ENCODE measurements at places on chromosomes 7 and 10.
A peak's percentile ranks its signal among the peaks of the same experiment; 100 is the strongest.

- no peak for DNase-seq
Observed at GRCh38 chr7:12712236-12712635, 24.8 kb downstream of the ARL4A start.

DNA sequence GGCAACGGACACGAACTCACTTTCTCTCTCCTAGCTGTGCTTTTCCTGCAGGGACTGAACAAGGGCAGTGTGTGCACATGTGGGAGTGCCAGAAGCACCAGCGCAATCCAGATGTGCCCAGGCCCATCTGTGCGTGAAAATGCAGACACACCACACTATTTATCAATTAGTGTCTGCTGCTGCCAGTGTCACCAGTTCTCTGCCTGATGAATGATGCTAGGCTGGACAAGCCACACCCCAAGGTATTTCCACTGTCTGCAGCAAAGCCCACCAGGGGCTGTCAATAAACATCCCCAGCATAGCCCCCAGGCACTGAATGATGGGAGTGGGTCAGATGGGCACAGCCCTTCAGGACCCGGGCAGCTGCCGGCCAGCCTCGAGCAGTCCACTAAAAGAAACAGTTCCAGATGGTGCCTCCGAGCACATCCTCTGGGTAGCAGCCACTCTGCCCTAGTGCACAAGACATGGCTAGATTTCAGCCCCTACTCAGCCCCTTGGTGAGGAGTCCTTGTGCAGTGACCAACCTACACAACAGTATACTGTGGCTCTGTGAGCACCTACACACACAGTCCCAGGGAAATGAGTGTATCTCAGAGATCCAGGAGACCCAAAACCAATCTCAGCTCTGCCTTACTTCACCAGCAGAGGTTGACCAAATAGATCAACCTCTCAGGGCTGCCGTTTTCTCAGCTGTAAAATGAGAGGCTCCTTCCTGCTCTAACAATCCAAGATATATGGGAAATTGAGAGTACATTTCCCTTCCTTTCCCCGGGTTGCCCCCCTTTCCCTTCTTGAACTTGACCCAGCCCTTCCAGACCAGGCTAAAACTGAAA lies 314.7 kb downstream of the PLXNA4 start:
- DNase-seq: no peak

DNA sequence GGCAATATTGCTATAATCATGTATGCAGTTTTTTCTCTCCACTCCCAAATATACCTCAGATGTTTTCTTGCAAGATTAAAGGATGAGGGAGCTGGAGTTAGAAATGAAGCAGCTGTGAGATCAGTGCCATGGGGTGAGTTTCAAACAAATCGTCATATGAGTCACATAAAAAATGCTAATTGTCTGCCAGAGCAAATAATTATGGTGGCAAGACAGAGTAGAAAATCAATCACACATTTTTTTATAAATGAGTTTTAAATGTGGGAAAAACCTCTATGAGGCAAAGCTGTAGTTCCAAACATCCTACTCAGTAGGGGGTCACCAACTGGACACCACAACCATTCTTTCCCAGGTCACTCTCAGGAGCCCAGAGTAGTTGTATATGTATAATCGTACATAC lies 55.3 kb downstream of the CH25H start:
- DNase-seq: no peak

- DNase-seq: no peak
Observed at GRCh38 chr10:1019362-1019761, 6.3 kb downstream of the IDI2 start.

DNA sequence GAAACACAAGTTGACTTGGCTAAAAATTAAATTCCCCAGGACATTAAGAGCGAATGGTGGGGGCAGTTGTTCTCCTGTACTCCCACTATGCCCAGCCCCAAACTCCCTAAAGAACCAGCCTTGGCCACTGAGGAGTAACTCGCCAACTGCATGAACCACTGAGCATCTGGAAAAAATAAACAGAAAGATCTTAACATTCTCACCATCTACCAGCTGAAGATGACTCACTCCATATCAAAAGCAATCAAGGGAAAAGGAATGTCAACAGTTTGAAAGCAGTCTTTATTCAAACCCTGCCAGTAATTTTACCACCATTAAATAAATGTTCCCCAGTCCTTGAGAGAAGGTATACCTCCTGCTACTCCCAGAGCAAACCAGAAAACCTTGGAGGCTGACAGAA lies 45.4 kb downstream of the CTTNBP2 start:
- no peak for DNase-seq

- no peak for DNase-seq
Observed at GRCh38 chr10:34125702-34126101, 689.4 kb downstream of the PARD3 start.

- no peak for DNase-seq
Observed at GRCh38 chr10:97762816-97763215, 9.0 kb downstream of the SFRP5 start.

DNA sequence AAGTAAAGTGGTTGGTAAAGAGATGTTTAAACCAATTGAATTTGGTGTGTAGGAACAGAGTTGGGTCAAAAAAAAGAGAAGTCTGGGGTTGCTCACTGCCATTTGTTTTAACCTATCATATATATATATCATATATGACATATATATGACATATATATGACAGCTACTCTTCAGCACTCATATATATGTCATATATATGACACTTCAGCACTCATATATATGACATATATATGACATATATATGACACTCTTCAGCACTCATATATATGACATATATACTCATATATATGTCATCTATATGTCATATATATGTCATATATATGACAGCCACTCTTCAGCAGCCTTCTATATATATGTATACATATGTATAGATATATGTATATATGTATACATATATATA lies 8.9 kb upstream of the A1CF start:
- no peak for DNase-seq

GRCh38 chr10:30870896-30871295 lies 160.8 kb downstream of the ZNF438 start:
- no peak for DNase-seq

DNA sequence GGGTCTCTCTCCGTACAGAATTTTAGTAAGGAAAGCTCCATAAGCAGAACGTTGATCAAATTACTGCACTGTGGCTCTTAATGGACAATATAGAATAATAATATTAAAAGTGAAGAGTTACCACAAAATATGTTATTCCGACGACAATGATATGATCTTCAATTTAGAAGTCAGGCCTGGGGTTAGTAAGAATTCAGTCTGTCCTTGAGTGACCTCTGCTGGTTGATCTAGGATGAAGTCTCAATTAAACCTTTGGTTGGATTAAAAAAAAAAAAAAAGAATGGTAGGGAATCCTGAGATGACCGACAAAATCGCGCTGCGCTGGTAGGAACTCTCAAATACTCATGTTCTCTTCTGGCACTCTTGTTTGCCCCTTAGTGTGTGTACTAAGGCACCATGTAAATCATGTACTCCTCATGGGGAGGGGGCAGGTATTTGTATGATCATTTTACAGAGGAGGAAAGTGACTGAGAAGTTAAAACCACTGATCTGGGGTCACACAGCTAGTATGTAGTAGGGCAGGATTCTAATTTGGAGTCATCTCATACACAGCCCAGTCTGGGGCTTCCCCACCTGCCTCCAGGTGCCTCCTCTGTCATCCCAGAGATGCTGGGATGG lies 161.3 kb upstream of the NPVF start:
- no peak for DNase-seq

DNA sequence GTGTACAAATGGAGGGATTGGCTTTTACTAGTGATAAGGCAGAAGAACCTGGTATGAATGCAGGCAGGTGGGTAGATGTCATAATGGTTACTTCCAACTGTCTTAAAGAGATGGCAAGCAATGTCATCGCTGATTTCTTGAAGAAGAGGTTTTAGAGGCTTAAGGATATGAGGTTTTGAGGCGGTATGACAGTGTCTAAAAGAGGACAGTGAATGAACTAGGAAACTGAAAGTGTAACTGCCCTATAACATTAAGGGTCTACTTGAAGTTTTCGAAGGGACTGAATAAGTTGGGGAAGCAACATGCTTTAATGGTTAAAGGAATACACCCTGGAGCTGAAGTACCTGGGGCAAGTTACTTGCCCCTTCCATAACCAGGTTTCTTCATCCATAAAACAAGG lies 70.9 kb downstream of the NDUFB2 start:
- DNase-seq: no peak

DNA sequence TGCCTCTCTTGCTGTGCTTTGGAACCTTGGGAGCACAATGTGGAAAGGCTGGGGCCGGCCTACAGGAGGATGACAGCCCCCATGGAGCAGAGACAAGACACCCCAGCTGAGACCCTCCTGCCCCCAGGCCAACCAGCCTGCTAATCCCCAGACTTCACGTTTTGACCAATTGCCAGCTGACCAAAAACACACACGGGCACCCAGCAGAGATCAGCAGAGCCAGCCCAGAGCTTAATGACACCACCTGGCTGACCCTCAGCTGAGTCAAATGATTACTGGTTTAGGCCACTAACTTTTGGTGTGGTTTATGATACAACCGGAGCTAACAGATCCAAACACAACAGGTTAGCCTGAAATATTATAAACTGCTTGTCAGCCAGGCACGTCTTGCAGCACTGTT lies 111.2 kb upstream of the KIF5B start:
- DNase-seq: no peak

DNA sequence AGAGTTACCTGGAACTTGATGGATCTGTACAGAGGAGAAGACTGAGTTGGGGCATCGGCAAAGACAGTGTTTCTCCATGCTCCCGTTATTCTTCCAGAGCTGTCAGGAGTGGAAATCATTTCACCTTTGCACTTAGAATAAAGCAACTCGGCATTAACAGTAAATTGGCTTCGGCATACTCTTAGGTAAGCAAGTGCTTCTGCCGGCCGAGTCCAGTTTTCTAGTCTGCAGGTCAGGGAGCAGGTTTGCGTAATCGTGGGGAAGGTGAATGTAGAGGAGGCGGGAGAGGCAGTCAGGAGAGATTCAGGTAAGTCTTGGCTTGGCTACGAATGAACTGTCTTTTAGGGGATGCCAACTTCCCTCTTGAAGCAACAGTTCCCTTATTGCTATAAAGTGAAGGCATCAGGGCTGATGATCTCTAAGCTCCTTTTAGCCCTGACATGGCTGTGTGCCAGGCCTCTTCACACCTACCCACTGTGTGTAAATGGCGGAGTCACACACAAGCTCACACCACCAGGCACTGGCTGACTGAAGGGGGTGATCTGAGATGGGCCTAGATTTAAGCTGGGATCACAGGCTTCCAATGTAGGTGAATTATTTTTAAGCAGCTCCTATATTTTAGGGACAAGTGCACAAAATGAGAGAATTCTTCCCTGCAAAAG lies 127.1 kb downstream of the GATA3 start:
- DNase-seq: no peak

GRCh38 chr10:48594371-48594770 lies 10.5 kb downstream of the ARHGAP22 start:
- DNase-seq: no peak

- DNase-seq: peak; percentile 5
Observed at GRCh38 chr10:126387931-126388911, at the start of gene ADAM12. TSS of gene ADAM12 (minus strand) at chr10:126388477. CDS start at chr10:126388145, 332 bp downstream.

GRCh38 chr10:93378997-93379730 lies 103.0 kb downstream of the MYOF start:
- no peak for DNase-seq

- DNase-seq: no peak
Observed at GRCh38 chr7:93245525-93246432, 13.6 kb downstream of the VPS50 start.

DNA sequence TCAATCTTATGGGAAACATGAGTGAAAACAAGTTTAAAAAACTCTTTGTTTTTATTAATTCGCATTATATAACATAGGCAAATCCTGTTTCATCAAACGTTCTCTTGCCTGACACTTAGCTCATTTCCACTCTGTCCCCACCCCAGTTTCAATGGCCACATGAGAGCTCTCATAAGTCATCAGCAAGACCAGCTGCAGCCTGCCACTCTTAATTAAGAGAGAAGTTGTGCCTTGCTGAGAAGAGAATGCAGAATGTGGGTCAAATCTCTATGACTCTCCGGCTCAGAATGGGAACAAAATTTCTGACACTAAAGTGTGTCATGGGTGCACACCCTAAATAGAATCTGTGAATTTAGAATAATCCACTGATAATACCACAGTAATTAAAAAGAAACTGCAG lies 39.6 kb downstream of the ASAH2 start:
- DNase-seq: no peak

DNA sequence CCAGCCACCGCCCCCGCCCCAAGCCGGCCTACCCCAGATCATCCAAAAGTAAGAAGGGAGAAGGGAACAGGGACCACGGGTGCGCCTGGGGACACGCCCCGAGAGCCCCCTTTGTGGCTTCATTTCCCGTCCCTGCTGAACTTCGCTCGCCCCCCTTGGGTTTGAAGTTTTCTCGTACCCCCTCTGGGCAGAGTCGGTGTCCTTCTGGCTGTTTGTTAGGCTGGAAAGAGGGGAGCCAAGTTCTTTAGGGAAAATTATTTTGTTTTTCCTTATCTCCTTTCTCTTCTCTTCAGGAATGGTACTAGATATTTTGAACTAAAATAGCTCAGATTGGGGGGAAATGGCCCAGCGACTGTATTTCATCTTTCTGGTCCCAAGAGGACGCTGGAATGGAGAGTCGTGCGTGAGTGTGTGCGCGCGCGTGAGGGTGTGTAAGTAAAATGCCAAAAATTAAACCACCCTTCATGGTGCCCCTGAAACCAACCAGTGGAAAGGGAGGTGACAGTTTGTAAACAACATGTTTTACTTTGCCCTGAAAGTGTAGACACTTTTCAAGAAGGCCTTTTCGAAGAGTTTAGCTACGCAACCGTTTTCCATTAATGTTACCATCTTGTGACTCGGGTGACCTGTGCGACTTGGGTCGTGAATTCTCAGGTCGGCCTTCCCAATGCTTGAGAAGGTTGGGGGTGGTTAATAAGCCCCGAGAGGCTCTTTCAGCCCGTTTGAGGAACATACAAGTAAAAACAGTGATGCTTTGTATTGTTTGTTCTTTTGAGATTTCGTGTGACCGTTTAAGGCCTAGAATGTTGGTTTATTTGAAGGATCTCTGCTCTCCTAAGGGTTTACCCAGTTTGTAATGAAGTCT lies 694 bp downstream of the RBM20 start:
- no peak for DNase-seq

DNA sequence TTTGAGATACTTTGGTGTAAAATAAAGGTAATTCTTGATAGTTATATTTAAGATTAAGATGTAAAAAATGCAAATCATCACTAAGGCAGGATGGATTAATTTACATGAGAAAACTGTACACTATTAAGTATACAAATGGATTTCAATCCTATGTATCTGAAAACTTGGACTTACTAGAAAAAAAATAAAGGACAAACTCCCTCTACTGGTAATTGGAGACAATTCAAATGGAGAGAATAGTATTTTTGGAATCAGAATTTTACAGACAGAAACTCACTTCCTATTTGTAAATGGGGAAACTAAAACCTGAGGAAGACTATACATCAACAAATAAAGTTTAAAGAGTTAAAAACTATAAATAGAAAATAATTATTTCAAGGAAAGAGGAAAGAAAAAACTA lies 62.6 kb downstream of the CUL2 start:
- no peak for DNase-seq
